Upper lobe of left lung (tissue), 6 donors: ENCODE measurements at places on chromosomes 3 and 15. TPM values are rescaled to one million over a fixed set of nuclear protein-coding genes. Genes with fewer than 3 reads are reported as not detected.

The HDC gene
- total RNA-seq, result 4.3 TPM

The SUCNR1 gene
- 2.9 TPM for total RNA-seq

The SI gene
- total RNA-seq, result not detected

The PCOLCE2 gene
- total RNA-seq, result 14.8 TPM

The CCDC33 gene
- total RNA-seq, result not detected

The EXD1 gene
- not detected for total RNA-seq

The FAM107A gene
- total RNA-seq, result 200 TPM

The LRRN1 gene
- total RNA-seq, result 3.9 TPM
